ENCODE measurements at places on chromosomes 6 and 20. TPM values are rescaled to one million over a fixed set of nuclear protein-coding genes. Genes with fewer than 3 reads are reported as not detected.
A peak's percentile ranks its signal among the peaks of the same experiment; 100 is the strongest.

- no peaks in the 10 kb centered on the region for H3K27me3 ChIP-seq
- peaks cover 9% of the 10 kb centered on the region for H3K36me3 ChIP-seq
- H3K4me1 ChIP-seq: no peaks in the 10 kb centered on the region
These were observed 12.4 kb downstream of the SLC13A3 start for GRCh38 chr20:46638898-46639274.

- H3K36me3 ChIP-seq: no peaks in the 10 kb centered on the region
- H3K4me3 ChIP-seq: no peak overlapping the region
- no peak overlapping the region for H3K27ac ChIP-seq
- H3K4me1 ChIP-seq: no peaks in the 10 kb centered on the region
- no peaks in the 10 kb centered on the region for H3K27me3 ChIP-seq
- peak; percentile 41 for DNase-seq
These were observed 129.1 kb upstream of the SMLR1 start for GRCh38 chr6:130697995-130698535.

GRCh38 chr6:31332637-31333602, 24.1 kb downstream of the HLA-B start:
- H3K27ac ChIP-seq: no peak overlapping the region
- DNase-seq: no peak
- no peaks in the 10 kb centered on the region for H3K36me3 ChIP-seq
- no peak overlapping the region for H3K4me3 ChIP-seq
- no peaks in the 10 kb centered on the region for H3K4me1 ChIP-seq

- H3K4me3 ChIP-seq: peak overlapping the region; percentile 28
- H3K36me3 ChIP-seq: peaks cover 26% of the 10 kb centered on the region
- H3K4me1 ChIP-seq: peaks cover 11% of the 10 kb centered on the region
- H3K27me3 ChIP-seq: no peaks in the 10 kb centered on the region
- H3K27ac ChIP-seq: no peak overlapping the region
These were observed 1.8 kb downstream of the OSER1 start for GRCh38 chr20:44208770-44209169.

Gene BANF2
- total RNA-seq: not detected

DNA sequence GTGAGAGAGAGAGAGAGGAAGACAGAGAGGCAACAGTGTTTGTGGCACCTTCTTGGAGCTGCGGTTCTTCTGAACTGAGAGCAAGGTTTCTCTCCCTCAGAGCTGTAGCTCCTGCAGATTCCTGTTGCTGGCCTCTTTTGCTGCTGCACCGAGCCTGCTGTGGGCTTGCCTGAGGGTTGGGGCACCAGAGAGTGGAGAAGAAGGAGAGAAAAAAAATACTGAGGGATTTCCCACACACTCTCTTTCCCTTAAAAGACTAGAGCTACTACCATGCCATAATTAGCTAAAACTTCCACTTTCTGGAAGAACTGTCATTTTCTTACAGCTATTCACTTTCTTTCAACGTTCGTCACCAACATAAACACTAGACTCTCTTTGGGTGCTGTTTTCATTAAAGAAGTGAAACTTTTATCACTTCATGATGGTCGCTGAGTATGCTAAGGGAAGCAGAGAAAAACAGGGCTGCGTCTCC, 18.2 kb upstream of the ECI2 start:
- H3K36me3 ChIP-seq: no peaks in the 10 kb centered on the region
- H3K4me3 ChIP-seq: no peak overlapping the region
- no peak for DNase-seq
- H3K27ac ChIP-seq: no peak overlapping the region
- peaks cover 2% of the 10 kb centered on the region for H3K4me1 ChIP-seq

GRCh38 chr6:10355115-10355702, 59.7 kb downstream of the TFAP2A start:
- H3K4me1 ChIP-seq: no peaks in the 10 kb centered on the region
- no peak overlapping the region for H3K27ac ChIP-seq
- no peaks in the 10 kb centered on the region for H3K36me3 ChIP-seq
- no peak overlapping the region for H3K4me3 ChIP-seq
- no peak for DNase-seq
- no peaks in the 10 kb centered on the region for H3K27me3 ChIP-seq
